ENCODE measurements at places on chromosomes 7 and 10.

GRCh38 chr7:19663816-19664462, 44.9 kb downstream of the POLR1F start:
- no peak for DNase-seq

DNA sequence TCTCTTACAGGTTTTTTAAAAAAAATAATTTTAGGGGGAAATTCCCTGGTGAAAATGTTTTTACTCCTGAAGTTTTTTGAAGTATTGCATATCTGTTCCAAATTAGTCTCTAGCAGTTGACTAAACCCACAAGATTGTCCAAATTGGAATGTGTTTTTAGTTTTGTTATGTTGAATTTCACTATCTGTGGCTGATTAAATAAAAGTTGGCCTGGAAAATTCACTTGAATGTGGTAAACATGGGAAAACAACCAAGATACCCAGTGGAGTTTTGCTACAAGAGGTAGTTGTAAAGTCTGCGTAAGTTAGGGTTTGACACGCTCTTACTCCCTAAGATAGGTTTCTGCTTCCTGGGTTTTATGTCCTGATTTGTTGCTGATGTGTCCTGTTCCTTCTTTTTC, 3.3 kb downstream of the TSGA13 start:
- DNase-seq: no peak

GRCh38 chr7:100886936-100887515, 2.5 kb downstream of the UFSP1 start:
- DNase-seq: no peak

GRCh38 chr10:110834629-110835301, 37.0 kb upstream of the PDCD4 start:
- no peak for DNase-seq

- no peak for DNase-seq
These were observed 33.7 kb downstream of the SCRN1 start for GRCh38 chr7:29955799-29956486.

GRCh38 chr10:126021833-126022500, 125.6 kb downstream of the FANK1 start:
- no peak for DNase-seq

DNA sequence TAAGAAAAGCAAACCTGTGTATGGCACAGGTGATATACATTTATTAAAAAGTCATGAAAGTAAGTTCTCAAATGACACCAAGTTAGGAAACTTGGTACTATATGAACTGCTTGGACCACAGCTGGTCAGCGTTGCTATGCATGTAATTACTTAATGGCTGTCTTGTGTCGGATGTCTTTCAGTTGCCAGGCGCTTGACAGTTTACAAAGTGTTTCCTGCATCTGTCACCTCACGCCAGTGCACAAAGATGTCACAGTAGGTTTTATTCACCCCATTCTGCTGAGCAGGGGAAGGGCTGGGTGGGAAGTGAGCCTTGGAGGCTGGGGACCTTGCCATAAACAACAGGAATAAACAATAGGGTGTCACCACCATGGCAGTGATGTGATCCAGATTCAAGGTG, 35.8 kb downstream of the ADAM12 start:
- DNase-seq: no peak

DNA sequence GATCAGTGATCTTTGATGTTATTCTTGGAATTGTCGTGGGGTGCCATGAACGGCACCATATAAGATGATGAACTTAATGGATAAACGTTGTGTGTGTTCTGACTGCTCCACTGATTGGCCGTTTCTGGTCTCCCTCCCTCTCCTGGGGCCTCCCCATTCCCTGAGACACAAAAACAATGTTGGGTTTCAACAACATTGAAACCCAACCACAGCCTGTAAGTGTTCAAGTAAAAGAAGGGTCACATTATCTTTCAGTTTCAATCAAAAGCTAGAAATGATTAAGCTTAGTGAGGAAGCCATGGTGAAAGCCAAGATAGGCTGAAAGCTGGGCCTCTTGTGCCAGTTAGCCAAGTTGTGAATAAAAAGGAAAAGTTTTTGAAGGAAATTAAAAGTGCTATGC, 19.5 kb downstream of the EN2 start:
- no peak for DNase-seq

DNA sequence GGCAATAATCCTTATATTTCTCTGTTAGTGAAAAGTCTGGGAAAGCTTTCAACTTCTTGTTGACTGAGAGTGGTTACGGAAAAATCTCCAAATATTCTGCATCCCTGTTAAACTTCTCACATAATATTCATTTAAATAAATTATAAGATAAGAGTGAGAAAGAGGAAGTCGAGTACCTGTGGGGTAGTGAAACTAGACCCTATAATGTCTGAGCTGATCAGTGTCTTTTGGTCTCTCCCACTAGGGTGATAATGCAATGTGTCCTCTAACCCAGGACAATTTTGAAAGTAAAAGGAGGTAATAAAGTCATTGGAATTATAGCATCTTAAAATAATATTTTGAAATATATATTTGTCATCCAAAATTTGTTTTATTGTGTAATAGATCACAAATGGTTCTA, 2.1 kb upstream of the AGR3 start:
- DNase-seq: no peak

- DNase-seq: no peak
These were observed 216.6 kb downstream of the ZMYND11 start for GRCh38 chr10:351770-352334.

DNA sequence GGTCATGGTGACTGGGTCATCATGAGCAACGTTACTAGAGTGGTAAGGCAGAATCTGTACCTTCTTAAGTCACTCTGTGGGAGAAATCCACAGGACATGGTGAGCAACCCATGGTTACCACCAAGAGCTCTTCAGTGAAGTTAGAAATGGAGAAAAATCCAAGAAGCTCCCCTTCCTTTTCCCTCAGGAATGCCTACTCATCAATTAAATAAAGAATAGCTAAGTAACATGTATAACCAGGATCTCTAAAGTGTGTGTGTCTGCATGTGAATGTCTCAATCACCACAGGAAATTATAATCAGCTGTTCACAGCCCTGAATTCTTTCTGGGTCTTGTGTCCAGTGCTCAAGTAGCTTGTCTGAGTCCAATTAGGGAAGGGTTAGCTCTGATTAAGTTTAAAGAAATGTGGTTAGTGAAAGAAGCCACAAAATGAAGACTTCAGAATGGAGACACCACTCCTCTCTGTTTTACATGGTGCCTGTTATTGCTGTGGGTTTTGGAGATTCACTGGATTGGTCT, 73.2 kb downstream of the SEM1 start:
- DNase-seq: no peak

DNA sequence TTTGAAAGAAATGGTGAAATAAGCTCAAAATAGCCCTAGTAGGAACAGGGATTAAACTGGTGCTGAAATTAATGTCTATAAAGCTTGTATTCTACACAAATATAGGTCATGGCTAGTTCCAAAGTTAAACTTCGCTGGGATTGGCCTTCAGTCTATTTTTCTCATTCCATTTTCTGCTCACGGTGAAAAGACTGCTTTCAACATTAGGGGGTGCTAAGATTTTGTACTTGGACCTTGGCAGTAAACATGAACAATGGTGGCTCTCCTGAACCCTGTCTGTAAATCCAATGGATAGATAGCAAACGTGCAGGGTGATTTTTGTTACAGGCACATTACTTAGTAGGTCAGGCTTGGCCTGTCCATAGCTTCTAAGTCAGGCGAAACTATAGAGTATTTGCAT, 36.0 kb upstream of the RSU1 start:
- DNase-seq: no peak

DNA sequence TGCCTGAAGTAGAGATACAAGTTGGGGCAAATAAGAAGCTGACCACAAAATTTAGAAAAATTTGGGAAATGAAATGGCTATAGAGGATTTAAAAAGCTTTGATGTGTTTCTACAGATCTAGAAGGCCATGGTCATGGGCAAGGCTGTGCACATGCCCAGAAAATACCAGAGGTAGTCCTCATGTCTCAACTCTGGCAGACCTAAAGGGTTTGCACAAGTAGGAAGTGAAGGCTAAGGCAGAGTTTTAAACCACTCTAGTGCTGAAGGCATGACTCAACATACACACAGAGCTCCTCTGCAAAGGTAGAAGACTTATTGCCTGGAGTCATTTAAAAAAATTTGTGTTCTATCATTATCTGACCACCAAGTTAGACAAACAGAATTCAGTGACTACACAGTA, 364.6 kb downstream of the CCSER2 start:
- no peak for DNase-seq

DNA sequence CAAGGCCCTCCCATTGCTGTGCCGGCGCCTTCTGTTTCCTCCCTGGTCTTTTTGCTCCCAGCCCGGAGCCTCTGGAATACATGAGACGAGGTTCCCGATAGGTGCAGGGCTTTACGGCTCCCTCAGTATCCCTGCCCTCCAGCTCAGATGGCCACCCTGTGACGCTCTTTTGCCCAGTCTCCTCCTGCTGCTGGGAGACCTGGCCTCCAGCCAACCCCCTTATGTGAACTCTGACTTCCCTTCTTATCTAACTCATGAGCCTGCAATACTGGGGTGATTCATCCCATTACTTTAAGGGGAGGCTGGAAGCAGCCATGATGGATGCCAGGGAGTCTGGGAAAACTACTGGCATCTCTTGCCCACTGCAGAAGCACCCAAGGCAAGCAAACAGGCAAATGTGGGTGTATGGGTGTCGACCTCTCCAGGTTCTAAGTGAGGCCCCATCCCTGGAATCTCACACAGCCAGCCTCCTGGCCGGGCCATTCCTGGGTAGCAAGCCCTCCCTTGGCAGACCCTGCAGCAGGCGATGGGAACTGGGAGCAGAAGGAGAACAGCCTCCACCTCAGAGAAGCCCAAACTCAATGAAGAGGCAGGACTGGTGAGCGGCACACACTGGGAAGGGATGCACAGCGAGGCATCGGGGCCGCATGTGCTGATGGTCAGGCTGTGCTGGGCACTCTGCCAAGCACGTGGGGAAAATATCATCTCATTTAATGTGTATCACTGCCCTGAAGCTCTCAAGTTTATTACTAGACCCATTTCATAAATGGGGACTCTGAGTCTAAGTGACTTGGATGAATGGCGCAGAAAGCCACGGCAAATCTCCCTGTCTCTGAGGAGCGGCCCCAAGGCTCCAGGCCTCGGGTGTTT, 97.5 kb downstream of the FAM53B start:
- DNase-seq: no peak

All from astrocyte of the cerebellum (primary cell).